Stimulated activated CD4-positive, alpha-beta T cell treated with anti-CD3 and anti-CD28 coated beads, Interleukin-1b, Interleukin-23, amount 100 ng/mL, for 1 hour (primary cell): ENCODE measurements at places on chromosomes 4 and X.

DNA sequence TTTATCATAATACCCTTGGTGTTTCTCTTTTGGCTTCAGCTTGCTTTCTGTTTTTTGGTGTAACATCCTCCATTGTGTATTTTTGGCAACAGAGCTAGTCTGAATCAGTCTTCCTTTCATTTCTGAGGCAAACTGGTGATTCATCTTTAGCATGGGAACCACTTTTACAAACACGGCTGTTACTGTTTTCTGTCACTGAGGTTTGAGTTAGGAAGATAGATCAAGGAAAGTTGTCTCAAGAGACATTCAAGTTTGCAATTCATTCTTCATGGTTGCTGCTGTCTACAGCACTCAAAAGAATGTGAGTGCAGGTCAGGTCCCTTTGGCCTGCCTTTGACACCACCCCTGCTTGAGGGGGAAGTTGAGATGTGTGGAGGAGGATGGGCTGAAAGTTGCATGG is 36.3 kb downstream of the IL21 start:
- DNase-seq, result no peak

DNA sequence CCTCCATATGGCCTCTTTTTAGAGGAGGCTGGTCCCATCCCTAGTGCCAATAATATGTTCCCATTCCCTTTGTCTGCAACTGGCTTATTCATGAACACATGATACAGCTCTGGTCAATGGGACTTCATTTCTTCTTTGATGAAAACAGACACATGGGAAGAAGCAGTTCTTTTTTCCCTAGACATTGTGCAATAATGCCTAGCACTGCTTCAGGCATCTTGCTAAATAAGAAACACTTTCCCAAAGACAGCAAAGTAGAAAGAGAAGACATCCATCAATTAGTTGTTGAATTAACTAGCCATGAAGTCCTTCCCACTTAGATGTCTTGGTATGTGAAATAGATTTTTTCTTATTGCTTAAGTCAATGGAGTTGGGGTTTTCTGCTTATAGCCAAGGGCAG is 40.1 kb upstream of the TRPC3 start:
- no peak for DNase-seq

DNA sequence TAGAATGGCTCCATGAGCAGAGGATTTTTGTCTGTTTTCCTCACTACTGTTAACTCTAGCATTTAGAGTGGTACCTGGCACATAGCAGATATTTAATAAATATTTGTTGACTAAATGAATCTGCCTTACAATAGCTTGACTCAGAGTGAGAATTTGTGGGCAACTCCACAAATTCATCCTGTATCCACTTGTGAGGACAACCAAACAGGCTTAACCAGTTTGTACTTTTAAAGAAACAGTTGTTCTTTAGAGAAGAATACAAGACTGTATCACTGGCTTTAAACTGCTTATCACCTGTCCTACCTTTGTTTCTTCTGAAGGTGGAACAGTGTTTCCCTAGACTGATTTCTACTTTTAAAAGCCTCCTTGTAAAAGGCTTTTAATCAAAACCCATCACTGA is 141.3 kb upstream of the SH3RF1 start:
- no peak for DNase-seq

GRCh38 chr4:6582889-6583490 is 8.0 kb downstream of the MAN2B2 start:
- no peak for DNase-seq

DNA sequence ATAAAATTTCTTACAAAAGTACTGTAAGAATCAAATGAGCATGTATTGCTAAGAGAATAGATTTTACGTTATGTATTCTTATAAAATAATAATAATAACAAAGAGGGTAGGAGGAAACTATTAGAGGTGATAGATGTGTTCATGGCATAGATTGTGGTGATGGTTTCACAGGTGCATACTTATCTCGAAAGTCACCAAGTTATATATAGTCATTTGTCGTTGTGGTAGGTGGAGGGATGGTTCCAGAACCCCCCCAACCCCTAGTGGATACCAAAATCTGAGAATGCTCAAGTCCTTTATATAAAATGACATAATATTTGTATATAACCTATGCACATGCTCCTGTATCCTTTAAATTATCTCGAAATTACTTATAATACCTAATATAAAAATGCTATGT is 36.7 kb upstream of the H2AZ1 start:
- DNase-seq, result no peak
